ENCODE measurements at places on chromosomes 1 and 21.
A peak's percentile ranks its signal among the peaks of the same experiment; 100 is the strongest.

GRCh38 chr1:161001525-161001924, 19.4 kb downstream of the F11R start:
- no peak for DNase-seq

- DNase-seq, result no peak
These were observed 58.7 kb downstream of the TRABD2B start for GRCh38 chr1:47938520-47938919.

DNA sequence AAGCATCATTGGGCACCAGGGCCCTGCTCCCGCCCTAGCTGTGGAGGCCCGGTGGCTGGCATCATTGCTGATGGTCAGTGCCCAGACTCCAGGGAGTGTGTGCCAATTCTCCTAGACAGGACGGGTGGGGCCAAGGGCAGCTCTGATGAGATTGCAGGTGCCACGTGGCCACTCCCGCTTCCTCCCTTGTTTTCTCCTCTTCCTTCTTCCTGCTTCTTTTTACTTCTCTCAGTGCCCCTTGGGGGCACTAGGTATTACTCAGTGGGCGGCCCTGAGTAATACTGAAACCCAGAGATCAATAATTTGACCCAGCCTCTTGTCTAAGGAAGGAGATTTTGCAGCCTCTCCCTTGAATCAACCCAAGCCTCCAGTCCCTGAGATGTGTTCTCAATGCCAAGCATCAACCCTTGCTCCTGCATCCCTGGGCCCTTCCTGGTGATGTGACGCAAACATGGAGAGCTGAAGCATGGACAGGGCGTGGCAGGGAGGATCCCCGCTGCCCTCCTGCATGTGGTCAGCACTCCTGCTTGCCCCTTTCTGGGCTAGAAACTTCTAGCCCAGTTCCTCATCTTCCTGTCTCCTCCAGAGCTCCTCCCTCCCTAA, 32.4 kb downstream of the CDK18 start:
- DNase-seq, result peak; percentile 20

DNA sequence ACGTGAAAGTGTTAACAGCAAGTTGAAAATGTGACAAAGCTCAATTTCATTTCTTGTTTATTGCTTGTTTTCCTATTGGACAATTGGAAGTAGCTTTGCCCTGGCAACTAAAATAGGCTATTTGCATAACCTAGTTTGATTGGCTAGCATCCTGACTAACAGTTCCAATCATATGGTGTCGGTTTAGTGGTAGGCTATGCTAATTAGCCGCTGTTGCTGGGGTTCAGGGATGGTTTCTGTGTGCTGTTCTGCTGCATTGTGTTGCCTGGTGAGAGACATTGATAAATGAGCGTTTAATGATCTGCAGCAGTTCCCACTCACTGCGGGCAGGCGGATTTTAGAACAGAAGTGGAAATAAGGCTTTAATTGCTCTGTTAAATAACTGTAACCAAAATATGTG, 68.5 kb downstream of the DYRK1A start:
- peak; percentile 79 for DNase-seq

DNA sequence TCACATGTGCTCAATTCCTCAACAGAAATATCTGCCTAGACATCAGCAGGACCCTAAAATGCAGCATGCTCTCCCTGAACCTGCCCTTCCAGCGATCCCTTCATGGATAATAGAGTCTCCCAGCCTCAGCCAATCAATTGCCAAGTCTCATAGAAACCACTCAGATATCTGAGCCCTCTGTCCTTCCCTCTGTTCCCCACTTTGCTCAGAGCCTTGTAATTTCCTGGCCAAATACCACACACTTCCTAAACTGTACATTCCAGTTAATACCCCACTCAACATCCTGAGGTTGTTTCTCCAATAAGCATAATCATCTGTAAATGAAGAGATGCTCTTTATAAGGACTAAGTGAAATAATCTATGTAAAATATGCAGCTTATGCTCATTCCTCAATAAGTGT, 59.3 kb upstream of the PTGFRN start:
- DNase-seq, result no peak

- no peak for DNase-seq
These were observed 21.1 kb downstream of the TBX19 start for GRCh38 chr1:168301664-168302320.

- DNase-seq, result no peak
These were observed 153.1 kb upstream of the RAB4A start for GRCh38 chr1:229117664-229118300.

- no peak for DNase-seq
These were observed 416.5 kb downstream of the PLA2G4A start for GRCh38 chr1:187245201-187245600.
